Fibroblast of skin of scalp (primary cell): ENCODE measurements at places on chromosomes 7 and 10.

- DNase-seq: no peak
These were observed 38.1 kb downstream of the CTTNBP2 start for GRCh38 chr7:117835016-117835664.

- DNase-seq: no peak
These were observed 14.1 kb upstream of the CCSER2 start for GRCh38 chr10:84314275-84314674.

GRCh38 chr7:17822547-17823173, 117.6 kb downstream of the SNX13 start:
- DNase-seq: no peak

- DNase-seq: peak; percentile 27
These were observed 129.4 kb downstream of the KAT6B start for GRCh38 chr10:74955796-74956195.

DNA sequence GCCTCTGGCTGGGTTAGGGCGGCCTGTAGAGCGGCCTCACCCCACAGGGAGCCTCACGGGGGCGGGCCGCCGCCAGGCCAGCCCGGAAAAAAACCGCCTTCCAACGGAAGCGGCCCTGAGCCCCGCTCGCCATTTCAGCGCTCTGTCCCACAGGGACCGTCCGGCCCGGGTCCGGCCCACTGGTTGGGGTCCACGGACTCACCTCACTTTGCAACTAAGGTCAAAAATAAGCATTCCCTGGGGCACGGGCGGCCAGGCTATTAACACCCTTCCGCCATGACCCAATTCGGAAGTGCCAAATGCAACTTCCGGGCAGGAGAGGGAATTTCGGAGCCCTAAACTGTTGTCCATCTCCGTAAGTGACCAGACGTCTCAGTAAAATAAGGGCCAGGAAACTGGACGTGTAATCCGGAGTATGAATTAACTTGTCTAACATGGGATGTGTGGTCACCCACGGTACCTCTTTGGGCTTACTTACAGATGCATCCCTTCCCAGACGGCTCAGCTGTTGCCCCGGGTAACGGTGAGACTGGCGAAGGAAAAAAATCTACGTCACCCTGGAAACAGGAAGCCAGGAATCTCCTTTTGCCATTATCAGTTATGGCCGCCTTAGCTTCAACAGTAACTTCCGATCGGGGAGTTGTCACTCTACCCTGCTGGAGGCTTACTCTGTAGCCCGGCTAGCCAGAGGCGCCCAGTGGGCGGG, at the start of gene BBIP1:
Gene BBIP1 (minus strand): TSS at position 538 of the 706 bp plus-strand sequence. CDS start 1,023 bp downstream, outside the sequence.
- peak; percentile 100 for DNase-seq

- no peak for DNase-seq
These were observed 287.5 kb upstream of the NFE2L3 start for GRCh38 chr7:25864511-25864910.

DNA sequence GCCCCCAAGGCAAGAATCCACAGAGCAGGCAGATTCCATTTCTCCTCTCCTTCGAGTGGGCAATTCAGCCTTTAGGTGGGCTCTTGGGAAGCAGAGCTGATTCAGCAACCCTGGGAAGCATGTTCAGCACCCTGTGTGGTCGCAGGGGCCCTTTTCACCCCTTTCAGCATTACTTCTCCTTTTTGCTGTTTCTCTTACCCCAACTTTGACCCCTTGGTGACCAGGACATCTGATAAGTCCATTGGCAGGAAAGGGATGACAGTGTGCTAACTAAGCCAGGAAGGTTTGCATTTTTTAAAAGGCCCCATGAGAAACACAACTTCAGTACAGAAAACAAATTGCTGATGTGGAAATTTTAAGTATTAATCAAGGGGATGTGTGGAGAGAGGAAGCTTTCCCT, 283.7 kb upstream of the NRP1 start:
- no peak for DNase-seq

DNA sequence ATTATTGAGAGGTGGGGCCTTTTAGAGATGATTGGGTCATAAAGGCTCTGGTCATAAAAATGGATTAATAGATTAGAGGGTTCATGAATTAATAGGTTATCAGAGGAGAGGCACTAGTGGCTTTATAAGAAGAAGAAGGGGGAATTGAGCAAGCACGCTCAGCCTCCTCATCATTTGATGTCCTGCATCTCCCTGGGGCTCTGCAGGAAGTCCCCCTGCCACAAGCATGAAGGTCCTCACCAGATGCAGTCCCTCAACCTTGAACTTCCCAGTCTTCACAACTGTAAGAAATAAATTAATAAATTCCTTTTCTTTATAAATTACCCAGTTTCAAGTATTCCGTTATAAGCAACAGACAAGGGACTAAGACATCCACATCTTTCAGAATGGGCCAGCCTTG, 17.1 kb upstream of the C10orf67 start:
- DNase-seq: no peak

- no peak for DNase-seq
These were observed 43.7 kb downstream of the CREB5 start for GRCh38 chr7:28456044-28456443.

DNA sequence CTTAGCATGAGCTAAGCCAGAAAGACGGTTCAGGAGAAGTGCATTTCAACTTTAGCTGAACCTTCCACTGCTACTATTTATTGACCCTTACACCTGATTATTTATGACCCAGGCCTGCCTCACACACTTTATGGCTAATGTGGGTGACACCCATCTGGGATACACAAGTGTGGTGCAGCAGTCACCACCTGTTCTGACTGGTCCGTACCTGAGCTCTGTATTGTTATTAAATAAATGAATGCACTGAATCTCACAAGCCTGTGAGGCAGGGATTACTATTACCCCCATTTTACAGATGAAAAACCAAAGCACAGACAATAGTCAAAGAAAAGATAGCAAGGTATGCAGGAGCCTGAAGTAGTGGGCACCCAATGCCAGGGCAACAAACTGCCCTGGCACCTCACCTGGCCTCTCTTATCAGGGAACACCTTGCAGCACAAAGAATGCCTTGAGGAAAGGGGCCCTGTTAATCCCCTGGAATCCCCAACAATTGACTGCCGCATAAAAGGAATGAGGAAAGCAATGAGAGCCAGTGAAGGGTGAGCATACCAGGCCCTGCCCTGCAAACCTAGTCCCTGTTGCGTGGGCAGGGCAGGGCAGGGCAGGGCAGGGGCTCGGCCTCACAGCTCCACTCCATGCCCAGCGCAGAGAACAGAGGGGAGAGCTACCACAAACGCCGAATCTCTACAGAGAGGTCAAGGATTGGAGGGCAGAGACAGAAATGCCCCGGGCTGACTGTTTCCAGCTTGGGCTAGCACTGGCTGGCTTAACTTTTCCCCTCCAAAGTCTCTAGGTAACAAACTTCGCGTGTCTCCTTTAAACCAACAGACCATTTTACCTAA, 1.3 kb downstream of the ANXA11 start:
- no peak for DNase-seq

- DNase-seq: peak; percentile 58
These were observed 74.1 kb upstream of the ANK3 start for GRCh38 chr10:60463746-60464145.

DNA sequence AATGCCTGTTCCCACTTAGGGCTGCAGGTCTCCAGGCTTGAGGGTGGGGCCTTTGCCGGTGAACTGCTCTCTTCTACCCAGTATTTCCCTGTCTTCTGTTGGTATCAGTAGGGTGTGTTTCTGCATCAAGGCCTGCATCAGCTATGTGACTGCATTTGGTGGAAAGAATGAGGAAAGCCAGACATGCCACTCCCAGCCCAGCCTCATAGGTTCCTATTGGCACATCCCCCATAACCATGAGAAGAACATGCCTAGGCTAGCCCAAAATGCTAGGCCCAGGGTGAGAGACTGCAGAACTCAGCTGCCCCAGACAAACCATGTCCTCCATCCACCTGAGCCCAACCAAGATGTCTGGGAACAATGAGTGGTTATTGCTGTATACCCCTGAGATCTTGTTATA, 380.3 kb upstream of the ADARB2 start:
- DNase-seq: no peak

DNA sequence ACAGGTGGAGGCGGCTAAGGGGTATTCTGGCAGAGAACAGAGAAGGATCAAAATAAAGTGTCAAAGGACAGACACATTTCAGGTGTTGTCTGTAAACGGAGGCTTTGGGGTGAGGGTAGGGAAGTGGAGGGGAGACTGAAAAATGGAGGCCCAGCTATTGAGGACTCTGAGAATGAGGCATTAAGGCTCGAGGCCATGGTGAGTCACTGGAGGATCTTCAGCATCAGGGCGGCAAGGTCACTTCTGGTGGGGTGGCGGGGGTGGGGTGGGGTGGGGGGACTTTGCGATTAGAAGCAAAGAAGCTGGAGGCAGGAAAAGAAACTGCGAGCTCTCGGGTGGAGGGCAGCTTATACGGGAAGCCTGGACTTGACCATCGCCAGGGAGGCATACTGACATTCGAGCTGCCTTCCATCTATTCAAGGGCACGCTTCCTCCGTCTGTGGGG, 58.4 kb upstream of the PCGF5 start:
- DNase-seq: peak; percentile 14

DNA sequence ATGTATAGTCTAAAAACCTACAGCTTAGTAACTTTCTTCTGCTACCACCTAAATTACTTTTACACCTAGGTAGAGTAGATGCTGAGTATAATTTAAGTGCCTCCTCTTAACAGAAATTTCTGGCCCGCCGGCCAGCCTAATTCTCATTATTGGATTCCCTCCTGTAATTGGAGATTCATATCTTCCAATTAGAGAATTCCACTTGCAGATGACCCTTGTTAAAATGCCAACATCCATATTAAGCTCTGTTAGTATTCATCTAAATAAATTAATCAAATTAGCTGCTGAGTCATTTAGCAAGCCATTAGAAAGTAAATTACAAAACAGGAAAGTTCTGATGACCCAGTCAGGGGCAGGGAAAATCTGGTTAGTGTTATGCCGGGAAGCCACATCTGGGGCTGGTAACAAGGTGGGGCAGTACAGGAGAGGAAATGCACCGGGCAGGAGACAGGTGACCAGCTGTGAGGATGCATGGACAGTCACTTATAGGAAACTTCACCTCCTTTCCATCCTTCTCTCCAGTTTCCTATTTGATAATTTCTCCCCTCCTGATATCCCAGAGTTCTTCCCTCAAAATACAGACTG, 82.8 kb downstream of the ORC5 start:
- DNase-seq: no peak

DNA sequence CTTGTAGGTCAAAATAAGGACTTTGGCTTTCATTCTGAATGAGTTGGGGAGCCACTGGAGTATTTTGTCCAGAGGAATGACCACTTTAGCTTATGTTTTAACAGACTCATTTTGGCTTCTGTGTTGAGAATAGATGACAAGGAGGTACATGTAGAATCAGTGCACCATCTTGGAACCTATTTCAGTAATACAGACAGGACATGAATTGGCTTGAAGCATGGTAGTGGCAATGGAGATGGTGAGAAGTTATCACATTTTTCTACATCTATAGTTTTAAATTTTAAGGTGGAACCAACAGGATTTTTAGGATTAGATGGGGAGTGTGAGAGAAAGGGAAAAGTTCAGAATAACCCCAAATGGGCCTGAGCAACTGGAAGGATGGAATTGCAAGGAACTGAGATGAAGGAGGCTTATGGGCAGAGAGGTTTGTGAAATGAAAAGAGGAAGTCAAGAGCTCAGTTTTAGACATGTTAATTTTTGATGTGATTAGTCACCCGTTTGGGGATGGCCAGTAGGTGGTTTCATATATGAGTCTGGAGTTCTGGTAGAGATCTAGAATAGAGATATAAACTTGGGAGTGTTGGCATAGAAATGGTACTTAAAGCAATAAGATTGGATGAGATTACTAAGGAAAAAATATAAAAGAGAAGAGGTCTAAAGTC, 89.2 kb upstream of the JAZF1 start:
- no peak for DNase-seq

- DNase-seq: no peak
These were observed 133.0 kb upstream of the ZNF32 start for GRCh38 chr10:43781480-43782361.

DNA sequence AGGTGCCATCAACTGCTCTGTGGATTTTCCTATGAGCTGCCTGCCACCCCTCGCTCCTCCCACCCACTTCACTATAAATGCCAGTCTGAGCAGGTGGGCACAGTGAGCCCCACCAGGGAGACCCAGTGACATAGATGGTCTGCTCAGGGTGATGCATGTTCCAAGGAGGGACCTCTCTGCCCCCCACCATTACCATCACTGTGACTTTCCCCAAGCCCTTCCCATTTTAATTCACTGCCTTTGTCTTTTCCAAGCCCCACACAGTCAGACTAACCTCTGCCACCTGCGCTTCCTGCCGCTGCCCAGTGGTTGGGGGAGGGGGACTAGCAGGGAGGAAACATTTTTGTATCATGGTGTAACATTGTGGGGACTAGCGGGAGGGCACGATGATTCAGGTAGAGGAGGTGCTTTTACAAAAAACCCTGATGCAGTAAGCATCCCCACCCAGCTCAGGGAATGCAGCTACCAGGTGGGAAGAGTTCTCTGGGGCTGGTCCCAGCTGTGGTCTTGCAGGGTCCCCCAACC, 24.6 kb downstream of the PRSS2 start:
- no peak for DNase-seq

DNA sequence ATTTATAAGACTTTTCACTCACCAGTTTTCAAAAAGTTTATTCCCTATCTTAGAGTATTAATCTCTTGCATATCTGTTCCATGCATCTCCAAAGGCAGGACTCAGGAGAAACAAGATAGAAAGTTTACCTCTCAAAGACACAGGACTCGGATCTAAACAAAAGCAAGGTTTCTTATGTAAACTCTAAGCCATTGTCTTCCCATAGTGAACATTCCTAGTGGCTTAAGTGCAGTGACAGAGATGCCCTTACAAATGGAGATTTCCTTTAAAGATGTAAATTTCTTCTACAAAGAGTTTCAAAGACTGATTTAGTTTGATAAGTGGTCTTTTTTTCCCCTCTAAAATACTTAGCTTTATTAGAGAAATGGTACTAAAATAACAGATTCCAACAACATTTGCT, 209.8 kb downstream of the ACTR3B start:
- DNase-seq: no peak

- no peak for DNase-seq
These were observed 99.6 kb downstream of the LHPP start for GRCh38 chr10:124561206-124561605.

GRCh38 chr10:91350651-91351081, 59.5 kb upstream of the HECTD2 start:
- DNase-seq: peak; percentile 45
